ENCODE measurements at places on chromosomes 4 and X. TPM values are rescaled to one million over a fixed set of nuclear protein-coding genes. Genes with fewer than 3 reads are reported as not detected.

Gene BMP3
- total RNA-seq, result 3.4 TPM

Gene KCNIP4
- not detected for total RNA-seq

Gene FBXO8
- 22.6 TPM for total RNA-seq

GRCh38 chr4:189221691-189222090 is 719.0 kb upstream of the FRG1 start:
- H3K4me3 ChIP-seq, result no peak overlapping the region
- DNase-seq, result no peak
- H3K36me3 ChIP-seq, result no peaks in the 10 kb centered on the region
- H3K27ac ChIP-seq, result no peak overlapping the region
- no peaks in the 10 kb centered on the region for H3K27me3 ChIP-seq

- no peaks in the 10 kb centered on the region for H3K27me3 ChIP-seq
- DNase-seq, result no peak
- no peaks in the 10 kb centered on the region for H3K4me1 ChIP-seq
- H3K4me3 ChIP-seq, result no peak overlapping the region
Observed at GRCh38 chrX:140467211-140467610, 37.7 kb downstream of the SOX3 start.

DNA sequence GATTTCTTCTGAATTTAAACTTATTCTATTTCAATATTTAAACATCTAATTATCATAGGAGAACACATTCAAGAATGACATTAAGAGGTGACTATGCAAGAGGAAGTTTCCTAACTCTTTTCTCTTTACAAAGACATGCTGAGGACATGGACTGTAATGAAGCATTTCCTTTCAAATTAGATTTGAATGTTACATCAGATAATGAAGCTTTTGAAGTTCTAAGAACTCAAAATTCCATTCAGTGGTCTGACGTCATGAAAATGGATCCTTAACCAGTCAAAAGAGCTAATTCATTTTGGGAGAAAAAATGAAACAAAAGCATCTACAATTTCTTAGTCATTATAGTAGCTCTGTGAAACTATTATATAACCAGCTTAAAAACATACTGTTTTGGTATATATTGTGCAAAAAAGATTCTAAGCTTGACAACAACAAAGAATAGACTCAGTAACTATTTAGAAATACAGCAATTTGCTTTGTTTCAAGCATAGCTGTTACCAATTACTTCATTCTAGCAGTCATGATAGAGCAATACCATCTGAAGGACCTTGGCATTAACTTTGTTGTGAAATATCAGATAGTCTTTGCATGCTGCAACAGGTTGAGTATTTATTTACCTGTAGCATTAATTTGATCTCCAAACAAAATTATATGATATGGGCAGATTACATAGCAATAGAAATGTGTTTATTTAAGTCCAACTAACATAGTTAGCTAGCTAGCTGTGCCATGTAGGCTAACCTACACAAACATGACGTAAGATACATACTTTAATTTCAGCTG is 13.7 kb upstream of the DTHD1 start:
- no peak overlapping the region for H3K4me3 ChIP-seq
- H3K36me3 ChIP-seq, result no peaks in the 10 kb centered on the region
- H3K27me3 ChIP-seq, result no peaks in the 10 kb centered on the region
- no peak overlapping the region for H3K27ac ChIP-seq
- no peak for DNase-seq

DNA sequence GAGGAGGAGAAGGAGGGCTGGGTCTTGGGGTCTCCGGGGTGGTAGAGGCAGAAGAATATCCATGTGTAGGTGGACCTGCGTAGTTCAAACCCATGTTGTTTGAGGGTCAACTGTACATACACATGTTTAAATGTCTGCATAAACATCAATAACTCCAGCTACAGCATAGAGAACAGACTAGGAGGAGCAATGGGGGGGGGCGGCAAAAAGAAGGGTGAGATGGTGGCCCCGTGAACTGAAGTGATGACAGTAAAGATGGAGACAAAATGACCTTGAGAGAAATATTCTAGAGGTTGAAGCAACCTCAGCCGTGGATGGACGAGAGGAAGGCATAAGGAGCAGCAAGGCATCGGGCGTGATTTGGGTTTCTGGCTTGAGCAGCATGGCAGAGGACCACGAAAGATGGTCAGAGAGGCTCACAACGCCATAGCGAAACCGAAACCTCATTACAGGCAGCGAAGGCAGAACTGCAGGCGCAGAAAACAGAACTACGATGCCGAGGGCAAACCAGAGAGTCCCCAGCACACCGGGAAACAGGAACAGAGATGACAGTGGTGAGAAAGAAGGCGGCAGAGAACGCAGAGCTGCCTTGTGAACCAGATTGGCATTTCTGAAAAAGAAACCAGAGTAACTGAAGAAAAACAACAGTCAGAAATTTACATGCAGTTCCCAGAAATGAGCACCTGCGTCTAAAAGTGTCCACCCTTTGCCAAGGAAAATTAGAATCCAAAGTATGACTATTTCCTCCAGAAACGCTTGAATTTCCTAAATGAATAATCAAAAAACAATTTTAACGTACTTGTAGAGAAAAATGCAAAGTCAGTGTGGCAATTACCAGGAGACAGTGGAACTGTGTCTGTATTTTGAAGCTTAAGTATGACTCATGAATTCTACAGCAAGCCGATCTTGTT is 50.3 kb upstream of the ENPP6 start:
- peak; percentile 79 for DNase-seq
- H3K4me1 ChIP-seq, result no peaks in the 10 kb centered on the region
- peak overlapping the region; percentile 25 for H3K4me3 ChIP-seq
- H3K27ac ChIP-seq, result peak overlapping the region; percentile 82
- no peaks in the 10 kb centered on the region for H3K36me3 ChIP-seq

- H3K36me3 ChIP-seq, result no peaks in the 10 kb centered on the region
- no peak for DNase-seq
- no peaks in the 10 kb centered on the region for H3K4me1 ChIP-seq
Observed at GRCh38 chr4:118756958-118757357, 71.8 kb downstream of the METTL14 start.

- H3K4me1 ChIP-seq, result peaks cover 15% of the 10 kb centered on the region
- no peak for DNase-seq
- H3K36me3 ChIP-seq, result no peaks in the 10 kb centered on the region
- H3K4me3 ChIP-seq, result no peak overlapping the region
Observed at GRCh38 chrX:39731735-39732134, 366.0 kb downstream of the BCOR start.

DNA sequence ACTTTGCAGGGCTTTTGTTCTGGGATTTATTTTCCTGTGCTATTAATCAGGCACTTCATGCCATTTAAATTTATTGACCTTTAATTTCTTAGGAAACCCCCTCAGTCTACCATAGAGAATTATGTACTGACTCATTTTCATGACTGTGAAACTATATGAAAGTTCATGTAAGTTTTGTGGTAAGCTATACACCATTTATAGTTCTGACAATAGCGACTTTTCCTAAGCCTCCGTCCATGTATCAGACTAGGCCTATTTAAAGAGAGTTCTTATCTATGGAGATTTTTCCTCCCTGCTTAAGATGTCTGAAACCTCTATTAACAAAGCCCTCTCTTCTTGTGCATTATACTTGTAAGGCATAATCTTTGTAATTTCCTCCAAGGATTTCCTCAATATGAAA is 111.6 kb downstream of the AFF2 start:
- DNase-seq, result no peak
- H3K36me3 ChIP-seq, result no peaks in the 10 kb centered on the region
- H3K4me3 ChIP-seq, result no peak overlapping the region
- no peak overlapping the region for H3K27ac ChIP-seq
- no peaks in the 10 kb centered on the region for H3K4me1 ChIP-seq

DNA sequence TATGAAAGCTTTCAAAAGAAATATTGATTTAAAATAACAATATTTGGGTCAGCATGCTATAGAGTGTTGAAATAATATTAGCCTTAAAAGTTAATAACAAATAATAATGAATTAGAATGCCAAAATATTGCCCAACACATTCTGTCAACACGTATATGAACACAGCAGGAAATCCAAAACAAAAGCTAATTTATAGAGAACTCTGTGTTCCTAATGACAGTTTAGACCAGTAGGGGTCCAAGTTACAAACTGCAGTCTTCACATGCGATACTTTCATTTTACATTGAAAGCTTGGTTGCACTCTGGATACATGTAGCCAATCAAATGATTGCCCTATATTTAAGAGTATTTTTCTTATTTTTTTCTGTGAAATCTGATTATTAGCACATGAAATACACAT is 274.4 kb downstream of the DCTD start:
- no peak overlapping the region for H3K4me3 ChIP-seq
- H3K27me3 ChIP-seq, result no peaks in the 10 kb centered on the region
- no peak overlapping the region for H3K27ac ChIP-seq

GRCh38 chr4:87974856-87975462 is 555 bp upstream of the SPP1 start:
- no peak overlapping the region for H3K4me3 ChIP-seq
- H3K4me1 ChIP-seq, result peaks cover 7% of the 10 kb centered on the region
- H3K27me3 ChIP-seq, result no peaks in the 10 kb centered on the region
- no peak for DNase-seq
- no peaks in the 10 kb centered on the region for H3K36me3 ChIP-seq

DNA sequence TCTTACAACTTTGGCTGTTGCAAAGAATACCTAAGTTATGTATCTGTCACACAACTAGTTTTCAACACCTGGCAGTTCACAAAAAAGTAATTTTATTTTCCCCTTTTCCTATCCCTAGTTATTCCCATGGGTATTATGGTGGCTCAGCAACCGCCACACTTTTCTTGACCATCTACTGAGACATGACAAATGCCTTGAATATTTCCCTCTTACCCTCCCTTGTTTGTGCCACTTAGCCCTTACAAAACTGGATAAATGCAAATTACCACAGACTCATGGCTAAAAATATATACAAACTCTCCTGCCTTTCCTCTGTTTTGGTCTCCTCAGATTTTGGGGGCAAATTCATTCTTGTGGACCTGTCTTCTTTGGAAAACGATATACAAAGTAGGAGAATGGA is 72.1 kb downstream of the AMOT start:
- no peaks in the 10 kb centered on the region for H3K27me3 ChIP-seq
- H3K4me3 ChIP-seq, result no peak overlapping the region
- no peak overlapping the region for H3K27ac ChIP-seq
- no peak for DNase-seq
- no peaks in the 10 kb centered on the region for H3K4me1 ChIP-seq
